ENCODE measurements at places on chromosomes 2 and 18.

DNA sequence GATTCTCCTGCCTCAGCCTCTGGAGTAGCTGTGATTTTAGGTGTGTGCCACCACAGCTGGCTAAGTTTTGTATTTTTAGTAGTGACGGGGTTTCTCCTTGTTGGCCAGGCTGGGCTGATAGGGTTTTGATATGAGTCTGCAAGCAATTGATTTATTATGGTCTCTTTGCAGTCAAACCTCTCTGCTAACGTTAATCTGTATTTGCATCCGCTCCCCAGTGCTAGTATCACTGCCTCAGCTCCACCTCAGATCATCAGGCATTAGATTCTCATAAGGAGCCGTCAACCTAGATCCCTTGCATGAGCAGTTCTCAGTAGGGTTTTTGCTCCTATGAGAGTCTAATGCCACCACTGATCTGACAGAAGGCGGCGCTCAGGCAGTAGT, 19.0 kb downstream of the HAT1 start:
- no peak for DNase-seq

DNA sequence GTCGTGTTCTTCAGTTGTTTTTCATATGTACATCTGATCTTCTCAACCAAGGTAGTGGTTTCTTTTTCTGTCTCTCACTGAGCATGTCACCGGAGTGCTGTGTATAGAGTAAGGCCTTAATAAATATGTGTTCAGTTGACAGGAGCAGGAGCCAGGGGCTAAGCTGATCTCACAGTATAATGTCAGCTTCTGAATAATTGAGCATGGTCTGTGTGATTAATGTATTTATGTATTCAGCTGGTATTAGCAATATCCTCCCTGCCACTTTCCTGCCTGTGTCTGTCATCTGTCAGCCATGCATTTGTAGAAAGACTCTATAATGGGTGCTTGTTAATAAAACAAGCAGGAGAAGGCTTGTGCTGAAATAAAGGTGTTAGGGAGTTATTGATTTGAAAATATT, 198.9 kb downstream of the ADCYAP1 start:
- no peak for DNase-seq

- DNase-seq: no peak
Measured at GRCh38 chr2:17271416-17271815, 246.8 kb downstream of the RAD51AP2 start.

DNA sequence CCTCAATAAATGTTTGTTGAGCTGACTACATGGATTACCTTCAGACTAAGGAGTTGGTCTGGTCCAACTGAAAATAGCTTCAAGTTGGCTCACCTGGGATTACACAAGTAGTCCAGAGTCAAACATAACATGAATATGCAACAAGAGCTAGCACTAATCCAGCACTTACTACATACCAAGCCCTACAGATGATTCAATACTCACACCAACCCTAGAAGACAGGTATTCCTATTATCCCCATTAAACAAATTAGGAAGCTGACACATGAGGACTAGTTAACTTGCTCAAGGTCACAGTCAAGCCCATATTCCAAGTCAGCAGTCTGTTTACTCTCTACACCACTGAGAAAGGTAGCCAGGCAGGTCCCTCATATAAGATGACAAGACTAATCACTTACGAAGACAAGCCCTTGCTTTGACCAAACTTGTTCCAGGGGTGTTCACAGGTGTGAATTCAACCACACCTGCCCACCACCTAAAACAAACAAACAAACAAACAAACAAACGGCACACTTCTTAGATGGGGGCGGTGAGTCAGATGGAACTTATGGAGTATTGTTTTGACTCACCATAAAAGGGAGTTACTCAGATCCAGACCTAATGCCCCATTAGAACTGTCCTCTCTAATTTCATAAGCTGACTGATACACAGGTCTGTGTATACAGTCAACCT, 29.1 kb downstream of the TMEM131 start:
- no peak for DNase-seq

- DNase-seq: no peak
Measured at GRCh38 chr2:23756593-23757292, 170.2 kb downstream of the ATAD2B start.

DNA sequence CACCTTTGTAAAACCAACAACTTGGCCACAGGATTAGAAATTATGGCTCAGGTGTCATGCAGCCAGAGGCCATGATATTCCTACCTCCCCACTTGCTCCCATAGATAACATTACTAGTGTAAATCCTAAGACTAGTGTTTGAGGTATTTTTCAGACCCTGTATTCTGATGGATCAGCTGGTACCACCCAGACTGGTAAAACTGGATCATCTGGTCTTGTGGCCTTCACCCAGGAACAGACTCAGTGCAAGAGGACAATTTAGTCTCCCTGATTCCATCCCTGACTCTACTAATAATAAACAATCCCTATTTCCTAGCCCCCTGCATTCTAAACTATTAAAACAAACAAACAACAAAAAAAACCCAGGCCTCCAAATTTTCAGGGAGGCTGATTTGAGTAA, 121.0 kb downstream of the ALPK2 start:
- DNase-seq: no peak

DNA sequence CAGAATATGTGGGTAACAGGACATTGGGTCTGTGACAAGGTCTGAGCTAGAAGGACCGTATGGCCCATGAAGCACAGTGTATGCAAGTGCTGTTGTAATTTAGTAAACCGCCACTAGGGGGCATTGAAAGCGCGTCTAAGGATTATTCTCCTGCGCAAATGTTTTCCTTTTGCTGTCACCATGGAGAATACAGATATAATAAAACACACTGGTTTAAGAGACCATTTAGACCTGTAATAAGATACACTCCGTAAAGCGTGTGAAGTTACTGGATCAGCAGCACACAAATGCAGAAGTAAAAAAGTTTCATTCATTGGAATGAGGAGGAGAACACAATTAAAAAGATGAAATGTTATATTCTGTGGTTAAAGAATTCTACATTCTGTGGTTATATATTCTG, 272.4 kb downstream of the AGAP1 start:
- DNase-seq: peak; percentile 84

DNA sequence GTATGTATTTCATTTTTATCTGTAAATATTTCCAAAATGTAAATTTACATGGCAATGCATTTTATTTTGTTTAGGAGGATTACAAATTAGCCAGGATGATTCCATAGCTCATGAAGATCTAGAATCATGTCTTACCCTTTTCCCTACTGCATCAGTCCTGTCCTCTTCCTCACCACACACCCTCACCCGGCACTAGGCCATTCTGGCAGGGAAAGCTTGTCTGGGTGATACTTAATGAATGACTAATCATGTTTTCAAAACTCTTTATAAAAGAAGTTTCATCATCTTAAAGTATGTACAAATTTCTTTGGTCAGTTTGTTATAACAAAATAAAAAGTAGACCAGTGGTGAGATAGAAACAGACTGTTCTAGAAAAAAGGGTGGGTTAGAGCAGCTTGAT, 283.3 kb upstream of the VWC2L start:
- DNase-seq: no peak

GRCh38 chr18:48455555-48456478, 46.6 kb upstream of the ZBTB7C start:
- DNase-seq: no peak
